Kasumi-1 (cell line): ENCODE measurements at places on chromosomes 5 and 9.
A peak's percentile ranks its signal among the peaks of the same experiment; 100 is the strongest.

GRCh38 chr5:57494104-57495098, 11.8 kb upstream of the ACTBL2 start:
- peak; percentile 79 for DNase-seq

DNA sequence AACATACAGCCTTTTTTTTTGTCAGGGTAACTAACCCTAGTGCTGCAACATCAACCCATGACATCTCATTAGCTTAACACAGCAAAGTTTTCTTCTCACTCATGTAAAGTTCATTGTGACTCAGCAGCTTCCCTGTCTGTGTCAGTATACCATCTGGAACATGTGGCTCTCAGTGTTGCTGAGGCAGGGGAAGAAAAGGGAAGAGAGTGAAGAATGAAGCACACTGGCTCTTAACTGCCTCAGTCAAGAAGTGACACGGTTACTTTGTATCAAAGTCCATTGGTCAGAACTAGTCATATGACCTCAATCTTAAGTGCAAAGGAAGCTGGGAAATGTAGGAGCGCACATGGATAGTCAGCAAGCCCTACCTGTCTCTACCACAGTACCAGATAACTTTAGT, 185.0 kb upstream of the ELL2 start:
- DNase-seq = peak; percentile 72

GRCh38 chr9:13939134-13939533, 374.8 kb downstream of the NFIB start:
- no peak for DNase-seq

- no peak for DNase-seq
Observed at GRCh38 chr5:91190314-91190690, 192.8 kb downstream of the ARRDC3 start.

GRCh38 chr5:150729859-150730258, 29.0 kb downstream of the DCTN4 start:
- DNase-seq = no peak

DNA sequence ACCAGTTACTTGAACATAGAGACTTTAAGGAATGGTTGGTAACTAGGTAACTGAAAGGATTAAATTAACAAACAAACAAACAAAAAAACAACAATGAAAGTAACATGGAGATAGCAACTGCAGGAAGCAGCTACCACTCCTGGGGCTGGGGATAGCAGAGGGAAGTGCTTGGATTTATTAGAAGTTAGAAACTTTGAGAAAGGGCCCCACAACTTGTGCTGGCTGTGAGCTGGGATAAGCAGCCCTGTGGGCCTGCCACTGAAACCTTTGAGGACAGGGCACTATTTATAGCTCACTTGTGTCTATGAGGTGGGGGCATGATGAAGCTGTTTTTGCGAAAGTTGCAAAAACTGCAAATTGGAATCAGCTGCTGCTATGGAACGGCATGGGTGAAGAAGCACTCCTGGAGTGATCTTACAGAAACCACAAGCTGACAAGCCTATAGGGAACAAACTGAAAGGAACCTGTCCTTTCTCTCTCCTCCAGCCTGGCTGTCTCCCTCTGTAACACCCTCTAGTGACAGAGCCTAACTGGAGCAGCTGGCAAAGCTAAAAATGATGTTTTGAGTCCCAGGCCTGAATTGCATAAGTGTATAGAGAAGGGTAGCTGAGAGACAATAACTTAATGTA, 91.4 kb upstream of the RANBP6 start:
- DNase-seq = peak; percentile 81

DNA sequence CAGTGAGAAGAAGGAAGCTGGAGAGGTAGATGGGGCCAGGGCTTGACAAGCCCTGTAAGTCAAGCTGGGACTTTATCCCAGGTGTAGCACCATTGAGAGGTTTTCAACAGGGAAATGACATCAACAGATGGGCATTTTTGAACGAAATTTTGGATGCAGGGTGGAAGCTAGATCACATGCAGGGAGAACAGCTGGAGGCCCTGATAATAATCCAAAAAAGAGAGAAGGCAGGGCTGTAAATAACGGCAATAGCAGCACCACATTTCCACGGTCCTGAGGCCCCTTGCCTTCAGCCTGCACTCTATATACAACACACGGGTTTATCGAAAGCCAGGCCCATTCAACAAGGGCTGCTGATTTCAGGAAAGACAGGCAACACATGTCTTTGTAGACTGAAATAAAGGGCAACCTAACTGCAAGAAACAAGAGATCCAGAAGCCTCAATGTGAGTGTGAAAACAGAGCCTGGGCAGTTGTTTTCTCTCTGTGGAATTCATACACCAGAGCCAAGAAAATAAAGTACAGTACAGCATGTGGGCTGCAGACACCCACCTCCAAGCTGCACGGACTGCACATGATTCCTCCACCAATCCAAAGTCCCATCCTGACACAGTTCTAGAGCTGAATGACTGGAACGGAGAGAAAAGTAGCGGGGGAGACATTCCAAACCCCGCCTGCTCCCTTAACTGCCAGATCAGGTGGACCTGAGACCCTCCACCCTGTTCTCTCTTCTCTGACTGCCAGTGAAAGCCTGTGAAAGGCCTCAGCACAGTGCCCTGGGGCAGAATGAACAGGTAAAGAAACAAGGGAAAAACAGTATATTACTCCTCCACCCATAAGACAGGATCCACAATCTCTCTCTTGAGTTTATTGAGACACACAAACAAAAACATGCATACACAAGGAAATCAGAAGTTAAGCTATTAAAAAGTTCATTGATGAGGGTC, 36.3 kb downstream of the KLHL3 start:
- no peak for DNase-seq

DNA sequence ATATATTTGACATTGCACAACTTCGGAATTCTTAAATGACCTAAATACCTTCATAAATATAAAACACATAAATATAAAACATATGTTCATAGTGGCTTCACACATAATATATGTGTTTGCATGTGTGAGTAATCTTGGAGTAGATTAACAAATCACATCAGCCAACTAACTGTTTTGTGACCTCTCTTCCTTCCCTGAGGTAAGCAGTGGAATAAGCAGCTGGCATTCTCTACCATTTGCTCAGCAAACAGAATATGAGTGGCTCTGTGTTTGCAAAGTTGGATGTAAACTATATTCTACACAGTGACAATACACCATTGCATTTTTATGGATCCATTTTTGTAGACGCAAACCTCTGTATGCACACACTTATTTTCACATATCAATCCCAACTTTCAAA, 189.9 kb downstream of the ACER2 start:
- no peak for DNase-seq

DNA sequence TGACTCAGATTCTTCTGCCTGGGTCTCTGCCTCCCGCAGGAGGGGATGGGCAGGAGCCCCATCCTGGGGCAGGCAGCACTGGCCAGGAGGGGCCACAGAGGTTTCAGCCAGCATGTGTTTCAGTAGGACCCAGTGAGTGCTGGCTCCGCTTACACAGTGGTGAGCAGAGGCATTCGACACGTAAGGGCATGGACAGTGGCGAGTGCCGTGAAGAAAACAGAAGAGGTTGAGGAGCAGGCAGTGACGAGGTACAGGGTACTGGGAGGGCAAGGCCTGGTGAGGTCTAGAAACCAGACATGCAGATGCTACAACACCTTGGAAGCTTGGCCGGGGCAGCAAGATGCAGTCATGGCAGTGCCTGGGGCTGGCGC, 41.5 kb downstream of the CACNA1B start:
- no peak for DNase-seq

DNA sequence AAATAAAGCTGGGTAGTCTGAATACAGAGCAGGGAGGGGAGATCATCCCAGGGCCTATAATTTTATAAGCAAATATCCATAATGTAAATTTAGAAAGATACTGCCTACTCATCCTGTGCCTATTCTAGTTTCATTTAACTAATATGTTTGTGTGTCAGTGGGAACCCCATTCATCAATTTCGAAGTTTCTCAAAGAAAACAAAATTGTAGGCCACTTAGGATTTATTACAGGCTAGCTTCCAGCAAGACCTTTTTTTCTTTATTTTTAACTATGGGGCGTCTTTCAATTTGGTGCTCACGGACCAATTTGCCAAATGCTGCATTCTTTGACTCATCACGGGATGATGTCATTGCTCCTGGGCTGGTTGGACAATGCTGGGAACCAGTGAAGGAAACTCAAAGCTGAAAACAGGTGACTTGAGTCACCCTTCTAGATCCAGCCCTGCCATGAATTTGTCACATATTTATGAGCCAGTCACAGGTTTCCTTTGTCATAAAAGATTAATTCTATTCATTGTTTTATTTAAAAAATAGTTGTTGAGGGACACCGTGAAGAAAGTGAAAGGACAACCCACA, 13.4 kb downstream of the PCSK5 start:
- DNase-seq = no peak

- DNase-seq = no peak
Observed at GRCh38 chr5:150229571-150229970, 39.7 kb downstream of the SLC6A7 start.

DNA sequence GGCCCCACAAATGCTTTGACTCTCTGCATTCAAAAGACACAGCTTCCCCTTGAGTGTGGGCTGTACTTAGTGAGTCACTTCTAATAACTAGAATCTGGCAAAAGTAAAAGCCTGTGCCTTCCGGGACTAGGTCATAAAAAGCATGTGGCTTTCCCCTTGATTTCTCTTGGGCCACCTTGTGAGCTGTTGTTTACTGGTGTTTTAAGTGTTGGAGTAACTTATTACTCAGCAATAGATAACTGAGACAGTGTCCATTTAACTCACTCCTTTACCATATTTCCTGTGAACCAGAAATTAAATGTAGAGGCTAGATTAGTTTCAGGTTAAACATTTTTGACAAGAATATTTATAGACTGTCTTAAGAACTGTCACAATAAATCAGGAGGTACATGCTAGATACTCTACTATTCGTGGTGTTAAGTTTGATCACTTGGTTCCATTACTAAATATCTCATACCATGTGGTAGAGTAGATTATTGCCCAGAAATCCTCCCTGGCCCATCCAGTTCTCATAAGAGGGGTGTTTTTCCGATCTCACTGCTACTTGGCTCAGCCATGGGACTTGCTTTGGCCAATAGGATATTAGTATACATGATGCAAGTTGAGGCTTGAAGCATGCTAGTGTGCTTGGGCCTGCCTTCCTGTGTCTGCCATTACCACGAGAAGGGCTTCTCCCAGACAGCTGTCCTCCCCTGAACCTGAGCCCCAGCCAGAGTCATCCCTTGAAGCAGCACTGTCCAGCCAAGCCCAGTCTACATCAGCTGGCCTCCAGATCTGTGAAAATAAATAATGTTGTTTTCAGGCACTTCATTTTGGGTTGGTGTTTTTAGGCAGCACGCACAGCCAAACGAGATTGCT, 10.4 kb upstream of the CMBL start:
- DNase-seq = peak; percentile 75

GRCh38 chr5:140319833-140320232, 16.9 kb upstream of the PFDN1 start:
- peak; percentile 39 for DNase-seq

DNA sequence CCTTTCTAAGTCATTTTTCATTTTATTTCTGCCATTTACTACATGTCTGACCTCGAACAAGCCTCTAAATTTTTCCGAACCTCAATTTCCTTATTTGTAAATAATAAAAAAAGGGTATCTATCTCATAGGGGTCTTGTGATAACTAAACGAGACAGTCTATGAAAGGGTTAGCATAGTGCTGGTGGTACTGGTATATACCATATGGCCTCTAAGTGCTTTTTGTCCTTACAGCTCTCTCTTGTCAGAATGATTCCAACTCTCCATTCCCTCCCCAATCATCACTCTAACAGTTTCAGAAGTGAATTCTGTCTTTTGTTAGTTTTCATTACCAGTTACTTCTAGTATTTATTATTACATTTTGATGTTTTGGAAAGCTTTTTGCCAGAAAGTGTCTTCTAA, 85.5 kb upstream of the ACTBL2 start:
- no peak for DNase-seq

GRCh38 chr9:120570296-120570695, 9.7 kb downstream of the CDK5RAP2 start:
- no peak for DNase-seq

DNA sequence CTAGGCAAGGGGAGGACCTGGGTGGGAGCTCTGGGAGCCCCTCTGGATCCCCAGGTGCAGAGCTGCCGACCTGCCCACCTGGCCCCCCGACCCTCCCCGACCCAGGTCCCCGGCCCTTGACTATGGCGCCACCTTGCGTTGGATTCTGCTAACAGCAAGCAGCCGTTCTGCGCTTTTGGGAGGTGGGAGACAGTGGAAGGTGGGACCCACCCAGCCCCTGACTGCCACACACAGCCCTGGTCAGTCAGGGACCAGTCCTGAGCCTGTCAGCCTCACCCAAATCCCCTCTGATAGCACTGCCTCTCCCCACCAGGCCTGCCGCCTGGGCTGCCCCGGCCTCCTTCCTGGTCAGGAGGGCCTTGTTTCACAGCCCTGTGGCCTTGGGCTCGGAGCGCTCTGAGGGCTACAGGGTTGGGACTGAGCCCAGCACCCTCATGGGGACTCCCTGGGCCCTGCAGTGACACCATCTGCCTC, 77.9 kb downstream of the HMCN2 start:
- no peak for DNase-seq

DNA sequence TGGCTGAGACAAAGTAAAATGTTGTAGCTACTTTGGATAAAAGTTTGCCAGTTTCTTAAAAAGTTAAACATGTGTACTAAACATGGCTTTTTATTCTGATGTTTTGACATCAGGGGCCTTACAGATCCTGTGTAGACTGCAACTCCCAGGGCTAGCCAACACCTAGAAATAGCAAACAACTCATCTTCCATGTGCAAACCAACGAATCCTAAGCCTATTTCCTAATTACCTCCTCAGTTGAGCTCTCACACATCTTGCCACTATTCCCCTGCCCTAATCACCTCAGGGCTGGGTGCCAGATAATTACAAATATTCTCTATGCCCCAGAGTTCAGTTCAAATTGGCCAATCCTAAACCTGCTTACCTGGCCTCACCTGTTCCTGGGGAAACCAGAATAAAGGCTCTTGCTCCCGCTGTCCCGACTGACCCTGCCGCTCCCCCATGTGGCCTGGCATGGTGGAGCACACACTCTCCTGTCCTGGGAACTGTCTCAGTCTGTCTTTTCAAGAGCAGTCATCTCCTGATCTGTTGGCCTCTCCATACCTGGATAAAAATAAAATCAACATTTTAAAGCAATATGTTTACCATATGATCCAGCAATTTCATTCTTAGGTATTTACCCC, 37.1 kb upstream of the FAM169A start:
- no peak for DNase-seq
